Stimulated activated CD8-positive, alpha-beta memory T cell treated with anti-CD3 and anti-CD28 coated beads, Interleukin-2, amount 100 ng/mL, for 48 hours (primary cell): ENCODE measurements at places on chromosomes 7 and 10.

DNA sequence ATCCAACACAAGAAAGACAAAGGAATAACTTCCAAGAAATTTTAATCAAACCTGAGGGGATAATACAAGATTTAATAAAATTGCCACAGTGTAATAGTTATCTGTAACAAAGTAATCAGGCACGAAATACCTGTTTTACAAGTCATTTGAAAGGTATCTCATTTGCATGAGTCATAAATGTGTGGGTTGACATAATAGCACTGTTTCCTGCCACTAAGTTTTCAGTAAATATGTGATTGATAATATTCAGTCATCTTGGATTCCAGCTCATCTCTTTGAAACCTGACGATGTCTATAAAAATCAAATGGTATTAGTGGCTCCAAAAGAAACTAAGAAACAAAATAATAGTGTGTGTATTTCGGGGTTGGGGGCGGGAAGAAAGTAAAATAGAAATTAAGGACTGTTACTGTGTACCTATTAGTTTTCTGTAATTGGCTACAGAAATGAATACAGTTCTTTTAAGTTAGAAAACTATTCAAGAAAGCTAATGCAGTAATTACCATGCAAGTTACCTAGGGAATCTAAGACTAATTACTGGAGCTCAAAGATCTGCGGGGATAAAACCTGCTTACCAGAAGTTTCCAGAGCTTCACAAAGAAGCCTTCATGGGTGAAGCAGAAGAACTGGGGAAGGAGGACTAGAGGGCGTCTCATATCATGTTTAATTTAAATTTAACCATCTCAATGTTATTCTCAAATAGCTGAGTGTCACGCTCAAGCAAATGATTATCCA, 100.7 kb downstream of the ST8SIA6 start:
- DNase-seq, result no peak

DNA sequence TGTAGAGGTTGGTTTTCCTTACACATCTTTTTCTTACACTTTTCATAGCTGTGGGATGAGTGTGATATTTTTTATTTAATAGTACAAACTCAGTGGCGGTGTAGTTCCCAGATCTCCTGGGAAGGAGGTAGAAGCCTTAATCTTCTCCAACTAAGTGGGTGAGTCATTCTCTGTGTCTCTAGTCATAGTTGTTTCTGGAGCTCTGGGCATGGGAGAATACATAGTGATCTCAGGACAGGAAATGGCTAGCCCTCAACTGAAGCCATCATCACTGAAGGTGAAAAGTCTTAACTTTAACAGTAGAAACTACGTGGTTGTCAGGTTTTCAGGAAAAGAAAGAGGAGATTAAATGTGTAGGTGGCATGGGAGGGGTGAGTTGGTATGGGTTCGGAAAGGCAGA, 319.4 kb upstream of the FZD8 start:
- DNase-seq, result no peak

DNA sequence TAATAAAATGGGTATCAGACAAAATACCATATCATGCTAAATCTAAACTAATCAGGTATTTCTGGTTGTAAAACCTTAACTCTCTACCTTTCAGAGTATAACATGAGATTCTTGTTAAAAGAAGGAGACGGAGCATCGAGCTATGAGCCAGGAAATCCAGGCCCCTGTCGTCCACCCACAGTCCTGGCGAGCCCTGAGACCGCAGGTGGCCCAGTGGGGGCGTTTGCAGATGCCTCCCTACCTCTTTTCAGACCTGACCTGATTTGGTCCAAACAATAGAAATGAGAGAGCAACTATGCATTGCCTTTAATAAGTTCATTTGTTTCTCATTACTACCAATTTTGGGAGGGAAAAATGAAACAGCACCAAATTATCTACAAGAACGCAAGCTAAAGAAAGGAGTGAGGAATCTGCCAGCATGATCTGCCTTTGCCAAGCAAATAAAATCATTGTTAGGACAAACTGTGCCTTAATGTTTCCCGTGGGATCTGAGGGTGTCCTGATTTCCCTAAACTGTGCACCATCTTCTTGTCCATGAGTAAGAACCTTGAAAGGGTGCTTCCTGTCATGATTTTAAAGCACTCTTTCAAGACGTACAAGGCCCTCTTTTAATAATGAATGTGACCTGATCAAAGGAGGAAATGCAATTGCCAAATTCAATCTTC, 166.7 kb downstream of the TCERG1L start:
- no peak for DNase-seq

- DNase-seq, result no peak
Measured at GRCh38 chr7:24829787-24830186, 72.5 kb upstream of the GSDME start.

- no peak for DNase-seq
Measured at GRCh38 chr7:77425101-77426051, 9.2 kb upstream of the GSAP start.

DNA sequence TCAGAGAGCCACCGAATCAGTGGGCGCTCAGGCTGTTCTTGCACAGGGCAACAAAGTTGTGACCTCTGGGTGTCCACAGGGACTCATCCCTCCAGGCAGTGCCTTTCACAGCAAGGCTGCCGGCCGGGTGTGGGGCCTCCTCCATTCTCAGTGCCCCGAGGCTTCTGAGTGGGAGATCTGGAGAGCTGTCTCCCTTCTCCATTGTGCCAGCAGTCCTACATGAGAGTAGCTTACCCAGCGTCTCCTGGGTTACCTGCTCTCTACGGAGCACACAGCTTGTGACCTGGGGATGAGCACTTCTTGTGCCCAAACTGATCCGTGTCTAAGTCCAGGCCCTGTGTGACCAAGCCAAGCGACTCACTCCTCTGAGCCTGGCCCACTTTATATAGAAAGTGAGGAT, 240.9 kb upstream of the GRB10 start:
- DNase-seq, result no peak

GRCh38 chr7:117085769-117086463, 132.6 kb downstream of the ST7 start:
- no peak for DNase-seq

DNA sequence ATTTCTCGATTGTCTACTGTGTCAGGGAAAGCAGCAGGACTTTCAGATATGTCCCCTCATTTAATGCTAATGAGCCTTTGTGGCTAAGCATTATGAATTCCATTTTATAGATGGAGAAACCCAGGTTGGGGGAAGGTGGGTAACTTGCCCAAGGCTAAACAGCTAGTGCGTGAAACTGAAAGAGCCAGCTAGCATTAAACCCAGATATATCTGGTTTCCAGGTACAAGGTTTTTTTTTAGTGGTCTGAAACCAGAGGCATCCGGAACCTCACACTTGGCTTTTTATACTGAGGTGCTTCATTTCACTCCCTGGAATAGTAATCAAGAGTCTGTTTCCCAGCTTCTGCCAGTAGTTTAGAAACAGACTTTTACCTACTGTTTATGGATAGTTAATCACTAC, 694.8 kb downstream of the PHTF2 start:
- no peak for DNase-seq

- no peak for DNase-seq
Measured at GRCh38 chr10:35614312-35614711, 9.2 kb downstream of the GJD4 start.

DNA sequence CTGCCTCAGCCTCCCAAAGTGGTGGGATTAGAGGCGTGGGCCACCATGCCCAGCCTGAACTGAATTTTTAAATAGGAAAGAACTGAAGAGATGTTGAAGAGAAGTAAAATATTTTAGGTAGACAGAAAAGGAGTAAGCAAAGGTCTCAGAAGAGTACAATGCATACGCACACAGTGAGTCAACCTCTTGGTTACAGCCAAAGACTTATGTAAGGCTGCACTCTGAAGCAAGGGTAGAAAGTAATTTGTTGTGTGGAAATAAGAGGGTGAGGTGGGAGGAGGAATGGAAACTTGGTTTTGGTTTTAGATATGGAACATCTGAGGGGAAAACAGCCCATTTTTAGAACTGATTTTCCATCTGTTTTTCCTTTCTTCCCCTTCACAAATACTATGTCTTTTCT, 17.6 kb downstream of the KRIT1 start:
- no peak for DNase-seq

GRCh38 chr7:129951226-129952085, 1.3 kb downstream of the UBE2H start:
- no peak for DNase-seq

DNA sequence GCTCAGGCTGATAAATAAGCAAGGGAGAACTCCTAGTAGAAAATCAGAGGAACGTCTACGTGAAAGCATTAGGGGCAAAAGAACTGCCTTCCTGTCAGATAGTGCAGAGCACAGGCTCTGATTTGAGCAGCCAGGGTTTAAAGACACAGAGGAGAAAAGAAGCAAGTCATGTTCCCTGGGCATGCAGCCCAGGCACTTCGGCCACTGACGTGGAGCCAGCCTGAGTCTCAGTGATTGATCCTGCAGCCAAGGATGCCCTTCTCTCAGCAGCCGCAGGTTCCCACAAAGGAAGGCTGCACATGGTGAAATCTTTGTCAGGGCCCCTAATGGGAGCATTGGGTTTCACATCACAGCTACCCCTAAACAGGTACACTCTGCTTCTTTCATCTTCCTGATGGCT, 161.7 kb upstream of the HPS1 start:
- DNase-seq, result no peak

DNA sequence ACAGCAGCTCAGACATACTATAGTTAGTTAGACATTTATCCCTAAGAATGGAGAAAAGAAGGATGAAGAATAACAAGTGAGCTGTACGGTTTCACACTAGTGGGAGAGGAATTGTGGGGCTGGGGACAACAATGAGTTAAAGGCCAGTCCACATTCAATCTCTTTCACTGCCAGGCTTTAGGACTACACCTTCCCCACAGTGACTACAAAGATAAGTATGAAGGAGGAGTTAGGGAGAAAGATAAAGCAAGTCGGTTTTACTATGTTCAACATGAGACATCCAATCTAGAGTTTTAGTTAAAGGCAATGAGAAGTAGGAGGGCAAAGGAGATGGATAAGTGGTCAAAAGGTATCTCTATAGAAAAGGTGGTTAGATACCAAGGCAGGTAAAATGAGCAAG, 16.3 kb downstream of the ARHGAP12 start:
- no peak for DNase-seq
